ENCODE measurements at places on chromosomes 3 and 15. TPM values are rescaled to one million over a fixed set of nuclear protein-coding genes. Genes with fewer than 3 reads are reported as not detected.

DNA sequence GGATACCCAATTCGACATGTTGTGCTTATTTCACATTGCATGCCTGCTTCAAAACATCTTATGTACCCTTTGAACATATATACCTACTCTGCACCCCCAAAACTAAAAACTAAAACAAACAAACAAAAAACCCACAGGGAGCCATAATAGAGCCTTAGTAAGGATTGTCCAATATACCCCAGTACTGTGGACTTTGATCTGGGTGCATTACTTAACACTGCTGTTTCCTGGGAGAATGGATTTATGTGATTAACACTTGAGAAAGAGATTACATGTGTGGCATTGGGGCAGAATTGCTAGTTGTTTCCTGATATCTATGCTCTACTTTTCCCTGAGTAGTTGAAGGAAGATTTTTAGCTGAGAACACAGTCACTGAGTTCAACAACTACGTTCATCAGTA lies 583.4 kb upstream of the ROBO1 start:
- DNase-seq, result no peak

- no peak for DNase-seq
These were observed 589.3 kb upstream of the KCNMB2 start for GRCh38 chr3:177946936-177947335.

GRCh38 chr3:196739671-196740480 lies at the start of gene PAK2:
Gene PAK2, plus strand, starts transcription at chr3:196739857. Its CDS starts 42,790 bp downstream, at chr3:196782647.
- peak; percentile 91 for DNase-seq

- no peak for DNase-seq
These were observed 59.9 kb downstream of the IGF2BP2 start for GRCh38 chr3:185764980-185765370.

DNA sequence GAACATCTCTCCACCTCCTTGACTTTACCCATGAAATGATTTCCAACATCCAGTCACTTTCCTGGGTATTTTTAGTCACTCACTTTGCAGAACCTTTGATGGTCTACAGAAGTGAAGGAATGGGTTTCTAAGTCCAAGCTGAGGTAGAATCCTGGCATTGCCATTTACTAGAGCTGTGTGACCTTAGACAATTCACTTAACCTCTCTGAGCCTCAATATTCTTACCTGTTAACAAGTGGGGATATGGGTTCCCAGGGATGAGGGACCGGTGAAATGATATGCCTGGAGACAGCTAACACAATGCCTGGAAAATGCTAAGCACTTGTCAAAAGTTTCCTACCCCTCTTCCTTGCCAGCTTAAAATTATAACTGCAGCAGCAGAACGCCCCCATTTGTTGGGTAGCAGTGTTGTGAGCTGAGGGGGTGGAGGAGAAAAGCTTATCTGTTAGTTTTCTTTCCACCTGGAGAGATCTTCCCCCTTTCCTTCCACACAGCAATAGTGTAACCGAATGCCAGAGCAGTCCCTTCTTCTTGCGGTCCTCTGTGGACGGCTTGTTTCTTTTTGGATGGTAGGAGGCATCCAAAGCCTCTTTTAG lies 319.2 kb upstream of the LRRFIP2 start:
- no peak for DNase-seq

- DNase-seq, result no peak
These were observed 24.9 kb upstream of the ZNF710 start for GRCh38 chr15:89976246-89976600.

DNA sequence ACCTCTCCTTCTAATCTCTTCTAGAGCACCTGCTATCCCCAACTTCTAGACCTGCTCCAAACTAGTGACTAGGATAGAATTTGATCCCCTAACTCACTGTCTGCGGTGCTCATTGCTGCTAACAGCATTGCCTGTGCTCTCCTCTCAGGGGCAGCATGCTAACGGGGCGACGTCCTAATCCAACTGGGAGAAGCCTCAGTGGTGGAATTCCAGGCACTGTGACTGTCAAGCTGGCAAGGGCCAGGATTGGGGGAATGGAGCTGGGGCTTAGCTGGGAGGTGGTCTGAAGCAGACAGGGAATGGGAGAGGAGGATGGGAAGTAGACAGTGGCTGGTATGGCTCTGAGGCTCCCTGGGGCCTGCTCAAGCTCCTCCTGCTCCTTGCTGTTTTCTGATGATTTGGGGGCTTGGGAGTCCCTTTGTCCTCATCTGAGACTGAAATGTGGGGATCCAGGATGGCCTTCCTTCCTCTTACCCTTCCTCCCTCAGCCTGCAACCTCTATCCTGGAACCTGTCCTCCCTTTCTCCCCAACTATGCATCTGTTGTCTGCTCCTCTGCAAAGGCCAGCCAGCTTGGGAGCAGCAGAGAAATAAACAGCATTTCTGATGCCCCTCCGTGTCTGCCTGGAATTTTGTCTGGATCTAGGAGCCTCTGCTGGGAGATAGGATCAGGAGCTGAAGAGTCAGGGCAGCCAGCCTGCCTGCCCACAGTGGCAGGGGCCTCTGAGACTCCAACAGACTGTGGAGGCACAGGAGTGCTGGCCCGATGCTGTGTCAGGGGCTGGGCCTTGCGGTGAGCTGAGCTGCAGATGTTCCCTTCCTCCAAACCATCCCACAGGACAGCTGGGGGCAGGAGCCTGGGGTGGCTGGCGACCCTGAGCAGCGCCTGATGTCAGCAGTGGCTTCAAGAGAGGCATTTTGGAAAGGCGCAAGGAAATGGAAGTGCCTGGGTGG lies 3.0 kb downstream of the ISLR start:
- DNase-seq, result no peak

DNA sequence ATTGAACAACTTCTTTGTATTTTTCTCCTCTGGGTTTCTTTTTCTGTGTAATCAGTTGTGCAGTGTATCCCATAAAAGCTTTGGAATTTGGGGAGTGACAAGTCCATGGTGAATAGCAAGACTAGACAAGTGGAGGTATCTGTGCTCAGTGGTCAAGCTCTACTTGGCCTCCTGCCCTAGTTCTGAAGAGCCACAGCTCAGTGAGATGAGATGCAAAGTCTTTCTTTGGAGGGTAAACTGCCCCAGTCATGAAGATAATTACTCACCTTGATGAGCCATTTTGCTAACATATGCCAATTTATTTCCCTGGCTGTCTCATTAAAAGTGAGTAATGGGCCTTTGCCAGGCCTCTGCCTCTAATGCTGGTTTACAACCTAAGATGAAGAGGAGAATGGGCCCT lies 271.2 kb upstream of the TRIM42 start:
- no peak for DNase-seq

- DNase-seq, result peak; percentile 59
These were observed 114.4 kb downstream of the CHSY1 start for GRCh38 chr15:101137312-101137940.

DNA sequence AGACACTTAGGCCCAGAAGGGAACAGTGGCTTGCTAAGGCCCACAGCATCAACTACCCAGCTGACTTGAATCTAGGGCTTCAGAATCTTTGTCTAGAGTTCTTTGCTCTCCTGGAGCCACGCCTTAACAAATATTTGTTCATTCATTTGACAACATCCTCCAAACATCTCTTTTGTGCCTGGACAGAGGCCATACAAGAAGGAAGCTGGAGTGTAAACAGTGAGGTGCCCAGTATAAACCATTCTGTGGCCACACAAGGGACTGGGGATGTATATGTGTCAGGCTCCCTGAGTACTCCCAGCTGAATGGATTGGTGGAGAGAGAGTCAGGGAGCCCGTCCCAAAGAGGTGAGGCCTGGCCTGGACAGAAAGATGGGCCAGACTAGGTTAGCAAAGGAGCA lies 3.4 kb downstream of the CIB2 start:
- no peak for DNase-seq

The LYSMD2 gene
- 18.5 TPM for total RNA-seq

The CD96 gene
- 142 TPM for total RNA-seq

The SCAANT1 gene
- total RNA-seq, result not detected

The KCNMB3 gene
- total RNA-seq, result 0.34 TPM

Measured in activated CD8-positive, alpha-beta T cell treated with anti-CD3 and anti-CD28 coated beads for 36 hours (primary cell).